Stimulated activated CD8-positive, alpha-beta memory T cell treated with anti-CD3 and anti-CD28 coated beads, Interleukin-4, amount 100 ng/mL, for 48 hours (primary cell): ENCODE measurements at places on chromosomes 3 and 15.

- peak; percentile 75 for DNase-seq
These were observed 54.4 kb upstream of the EHHADH start for GRCh38 chr3:185308126-185308754.

GRCh38 chr15:75148280-75148679 is 53.4 kb upstream of the C15orf39 start:
- DNase-seq: no peak

GRCh38 chr3:24373198-24373959 is 121.3 kb downstream of the THRB start:
- no peak for DNase-seq

GRCh38 chr3:144200466-144200865 is 228.8 kb downstream of the DIPK2A start:
- DNase-seq: no peak

DNA sequence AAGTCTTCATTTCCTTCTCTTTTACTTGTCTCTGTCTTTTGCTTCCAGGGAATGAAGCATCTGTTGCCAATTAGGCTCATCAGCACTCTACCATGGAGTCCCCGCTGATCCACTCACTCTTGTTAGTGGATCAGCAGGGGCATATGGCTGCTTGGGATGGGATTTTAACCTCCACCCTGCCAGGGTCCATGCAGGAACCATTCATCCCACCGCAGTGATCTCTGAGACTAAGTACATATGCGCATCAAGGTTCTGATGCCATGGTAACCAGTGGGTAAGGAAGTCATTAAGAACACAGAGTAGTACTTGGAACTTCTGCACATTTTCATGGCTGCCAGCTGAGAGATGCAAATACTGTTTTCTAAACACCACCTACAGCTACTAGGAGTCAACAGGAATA is 374.0 kb upstream of the ALCAM start:
- no peak for DNase-seq

- DNase-seq: no peak
These were observed 22.3 kb downstream of the CTSH start for GRCh38 chr15:78922527-78922926.

GRCh38 chr3:30012941-30013543 is 593.4 kb upstream of the TGFBR2 start:
- peak; percentile 77 for DNase-seq
